Stimulated activated CD4-positive, alpha-beta T cell treated with anti-CD3 and anti-CD28 coated beads, Interleukin-4, amount 100 ng/mL, for 48 hours (primary cell): ENCODE measurements at places on chromosomes 2 and 18.

- no peak for DNase-seq
Observed at GRCh38 chr2:11499081-11499743, 33.3 kb upstream of the E2F6 start.

DNA sequence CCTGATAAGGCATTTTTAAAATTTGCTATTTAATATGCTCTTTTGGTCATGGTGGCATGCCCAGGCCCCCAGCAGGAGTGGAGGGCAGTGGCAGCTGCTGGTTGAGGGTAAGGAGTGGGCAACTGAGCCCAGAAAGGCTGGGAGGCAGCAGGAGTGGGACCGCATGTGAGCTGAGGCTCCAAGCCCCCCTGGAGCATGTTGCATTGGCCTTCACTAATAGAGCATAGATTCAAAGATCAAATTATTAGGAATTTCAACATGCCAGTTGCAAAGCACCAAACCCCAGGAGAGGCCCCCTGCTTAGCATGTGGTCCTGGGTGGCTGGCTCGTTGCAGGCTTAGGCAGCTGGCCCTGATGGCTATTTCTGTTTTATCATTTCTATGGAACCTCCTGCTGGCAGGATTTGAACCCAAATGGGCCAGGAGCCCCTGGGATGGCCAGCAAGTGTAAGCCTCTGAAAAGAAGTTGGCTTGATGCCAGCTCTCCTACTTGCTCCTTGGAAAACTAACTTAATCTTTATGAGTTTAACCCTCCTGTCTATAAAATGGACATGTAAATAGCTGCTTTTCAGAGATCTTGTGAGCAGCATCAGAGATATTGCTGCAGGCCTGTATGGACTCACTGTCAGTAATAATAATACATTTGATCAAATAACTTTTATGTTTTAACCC lies 42.1 kb upstream of the TMEM131 start:
- DNase-seq, result no peak

GRCh38 chr2:69559442-69560146 lies 83.9 kb downstream of the AAK1 start:
- no peak for DNase-seq

GRCh38 chr2:240960309-240960970 lies 38.0 kb upstream of the SNED1 start:
- no peak for DNase-seq

- DNase-seq, result no peak
Observed at GRCh38 chr2:20156836-20157192, 68.1 kb downstream of the SDC1 start.

DNA sequence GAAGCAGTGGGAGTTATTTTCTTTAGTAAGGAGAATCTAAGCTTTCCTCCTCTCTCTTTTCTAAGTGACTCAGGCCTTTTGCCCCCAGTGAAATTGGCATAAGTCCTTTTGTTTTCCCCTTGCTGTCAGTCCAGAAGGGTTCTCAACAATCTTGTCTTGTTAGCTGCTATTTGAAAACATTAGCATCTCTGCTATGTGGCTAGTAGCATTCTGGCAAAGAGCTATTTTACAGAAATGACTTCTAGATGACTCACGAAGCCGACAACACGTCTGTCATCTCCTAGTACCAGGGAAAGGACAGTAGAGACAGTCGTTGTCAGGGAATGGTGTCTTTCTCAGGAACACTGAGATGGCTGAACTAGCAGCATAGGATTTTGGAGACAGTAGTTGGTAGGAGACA lies 14.7 kb downstream of the SMARCAL1 start:
- DNase-seq, result no peak

DNA sequence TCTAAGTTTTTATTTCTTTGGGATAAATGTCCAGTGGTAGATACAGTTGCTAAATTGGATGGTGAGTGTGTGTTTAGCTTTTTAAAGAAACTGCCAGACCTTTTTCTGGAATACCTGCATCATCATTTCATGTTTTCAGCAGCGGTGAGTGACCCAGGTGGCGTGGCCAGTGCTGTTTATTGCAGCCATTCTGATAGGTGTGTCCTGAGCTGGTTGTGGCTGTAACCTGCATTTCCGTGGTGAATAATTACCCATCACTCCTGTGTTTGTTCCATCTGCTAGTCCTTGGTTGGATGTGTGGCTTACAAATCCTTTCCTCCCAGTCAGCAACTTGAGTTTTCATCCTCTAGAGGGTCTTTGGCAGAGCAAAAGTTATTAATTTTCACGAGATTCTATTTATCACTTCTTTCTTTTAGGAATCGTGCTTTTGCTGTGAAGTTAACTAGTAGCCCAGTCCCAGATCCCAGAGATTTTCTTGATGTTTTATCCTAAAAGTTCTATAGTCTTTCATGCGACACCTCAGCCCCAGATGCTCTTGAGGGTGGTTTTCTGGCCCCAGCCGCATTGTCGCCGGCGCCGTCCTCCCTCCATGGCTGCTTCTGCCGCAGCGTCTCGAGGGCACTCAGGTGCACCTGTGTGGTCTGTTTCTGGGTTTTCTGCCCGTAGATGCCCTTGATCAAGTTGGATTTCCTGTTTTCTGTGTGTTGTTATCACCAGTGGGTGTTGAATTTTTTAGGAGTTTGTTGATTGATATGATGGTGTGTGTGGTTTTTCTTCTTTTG lies 44.9 kb downstream of the CTDP1 start:
- no peak for DNase-seq

DNA sequence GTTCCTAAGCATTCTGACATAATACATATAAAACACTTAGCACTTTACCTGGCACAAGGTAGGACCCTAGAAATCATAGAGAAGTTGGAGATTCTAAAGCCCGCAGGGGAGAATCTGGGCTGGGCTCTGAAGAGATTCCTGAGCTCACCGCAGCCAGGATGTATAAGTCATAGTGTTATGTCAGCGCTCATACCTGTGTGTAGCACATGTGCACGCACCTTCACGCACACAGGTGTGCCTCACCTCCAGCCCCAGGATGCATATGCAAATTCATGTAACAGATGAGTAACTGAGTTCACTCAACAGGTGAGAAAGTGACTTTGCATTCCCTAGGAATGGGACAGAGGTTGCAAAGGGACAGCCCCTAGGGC lies 7.9 kb upstream of the SDC1 start:
- DNase-seq, result no peak
